NCI-H2107 (cell line): ENCODE measurements at places on chromosomes 16 and 17.

GRCh38 chr17:66431910-66432309, 129.5 kb downstream of the PRKCA start:
- DNase-seq = no peak

- DNase-seq = peak; percentile 41
These were observed 2.2 kb upstream of the RPL38 start for GRCh38 chr17:74201250-74201649.

DNA sequence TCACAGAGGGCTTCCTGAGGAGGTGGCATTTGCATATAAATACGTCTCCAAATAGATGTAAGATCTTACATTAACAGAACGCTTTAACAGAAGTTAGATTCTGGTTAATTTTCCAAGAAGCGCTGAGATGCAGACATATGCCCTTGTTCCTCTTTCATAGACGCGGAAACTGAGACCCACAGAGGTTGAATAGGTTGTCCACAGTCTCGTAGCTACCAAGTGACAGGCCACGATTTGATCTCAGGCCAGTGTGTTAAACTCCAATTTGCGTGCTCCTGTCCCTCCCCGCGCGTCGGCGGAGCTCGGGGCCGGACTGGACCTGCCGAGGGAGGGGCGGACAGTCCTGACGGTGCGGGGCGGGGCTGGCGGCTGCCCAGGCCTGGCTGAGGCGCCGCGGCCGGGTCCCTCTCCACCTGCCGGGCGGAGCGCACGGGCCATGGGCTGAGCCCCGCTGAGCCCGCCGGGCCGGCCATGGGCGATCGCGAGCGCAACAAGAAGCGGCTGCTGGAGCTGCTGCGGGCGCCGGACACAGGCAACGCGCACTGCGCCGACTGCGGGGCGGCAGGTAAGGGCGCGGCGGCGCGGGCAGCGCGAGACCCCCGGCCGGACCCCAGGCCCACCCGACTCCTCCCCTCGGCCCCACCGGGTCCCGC, at the start of gene ADAP2:
ADAP2 (plus strand) TSS at position 402 of the 653 bp plus-strand sequence; CDS start at position 472, 70 bp downstream.
- no peak for DNase-seq

- no peak for DNase-seq
These were observed 664.4 kb downstream of the CDH8 start for GRCh38 chr16:61371881-61372280.

- DNase-seq = no peak
These were observed 23.0 kb downstream of the RARA start for GRCh38 chr17:40331743-40332641.

DNA sequence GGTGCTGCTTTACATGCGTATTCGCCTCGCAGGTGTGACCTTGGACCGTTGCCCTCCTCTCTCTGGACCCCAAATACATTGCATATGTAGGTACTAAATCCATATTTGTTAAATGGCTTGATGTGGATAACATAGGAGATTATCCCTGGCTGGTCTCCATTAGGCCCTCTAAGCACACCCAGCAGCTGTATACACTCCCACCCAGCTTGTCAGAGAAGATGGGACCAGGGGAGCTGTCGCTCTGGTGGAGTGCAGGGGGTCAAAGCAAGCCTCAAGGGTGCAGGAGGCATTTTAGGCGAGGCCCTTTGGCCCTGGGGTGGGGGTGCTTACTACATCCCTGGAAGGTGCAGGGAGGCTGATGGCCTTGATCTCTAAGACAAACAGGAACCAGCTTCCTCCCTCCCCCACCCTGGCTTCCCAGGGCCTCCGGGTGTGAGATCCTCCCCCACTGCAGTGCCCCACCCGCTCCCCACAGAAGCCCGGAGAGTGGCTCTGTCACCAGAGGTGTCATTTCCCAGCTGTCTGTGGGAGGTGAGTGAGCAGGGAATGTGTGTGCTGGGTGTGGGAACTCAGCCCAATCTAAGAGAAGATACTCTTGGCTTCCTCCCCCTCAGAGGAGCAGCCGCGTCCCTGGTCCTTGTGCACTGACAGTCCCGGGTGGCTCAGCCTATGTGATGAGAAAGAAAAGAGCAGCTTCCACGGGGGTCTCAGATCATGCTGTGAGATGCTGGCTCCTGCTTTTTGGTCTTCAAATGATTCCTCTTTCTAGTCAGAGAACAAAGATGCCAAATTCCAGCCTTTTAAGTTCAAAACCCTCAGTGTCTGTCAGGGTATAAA, 1.4 kb upstream of the VAMP2 start:
- DNase-seq = no peak

GRCh38 chr16:75789237-75789636, 62.9 kb upstream of the CPHXL start:
- DNase-seq = peak; percentile 28

- DNase-seq = no peak
These were observed 5.0 kb downstream of the ABHD15 start for GRCh38 chr17:29561554-29562517.

DNA sequence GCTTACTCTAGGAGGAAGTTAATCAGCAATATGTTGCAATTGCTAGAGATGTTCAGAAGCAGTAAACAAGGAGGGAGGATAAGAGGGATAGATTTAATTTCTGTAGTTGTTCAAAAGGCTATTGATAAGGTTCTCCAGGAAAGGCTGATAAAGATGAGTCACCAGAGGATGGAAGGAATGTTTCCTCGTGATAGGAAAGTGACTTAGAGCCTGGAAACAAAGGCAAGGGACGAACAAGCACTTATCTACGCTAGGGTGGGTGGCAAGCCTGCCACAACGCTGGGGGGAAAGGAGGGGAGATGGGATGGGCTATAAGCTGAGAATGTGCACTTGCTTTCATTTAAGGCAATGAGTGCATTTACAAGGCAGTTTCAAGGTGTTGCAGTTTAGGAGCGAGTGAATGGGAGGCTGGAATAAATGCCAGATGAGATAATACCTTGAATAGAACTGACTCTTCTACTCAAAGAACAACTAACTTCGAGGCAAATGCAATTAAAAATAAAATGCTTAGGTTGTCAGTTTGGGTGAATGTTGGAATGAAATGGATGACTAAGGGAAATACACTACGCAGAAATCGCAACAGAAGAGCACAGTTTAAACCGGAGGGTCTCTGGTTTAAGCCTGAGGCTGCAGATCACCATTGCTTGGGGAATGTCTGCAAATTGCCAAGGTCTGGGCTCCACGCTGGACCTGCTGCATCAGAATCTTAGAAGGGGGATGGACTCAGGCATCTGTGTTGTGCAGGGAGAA, 76.0 kb upstream of the RBBP6 start:
- no peak for DNase-seq

- DNase-seq = no peak
These were observed 15.8 kb downstream of the PHLPP2 start for GRCh38 chr16:71708696-71709095.

- no peak for DNase-seq
These were observed 34.9 kb downstream of the GNAO1 start for GRCh38 chr16:56226187-56226586.

GRCh38 chr17:806781-807522, 24.8 kb downstream of the MRM3 start:
- no peak for DNase-seq

- no peak for DNase-seq
These were observed 68.2 kb downstream of the SREBF1 start for GRCh38 chr17:17768424-17769088.

- DNase-seq = no peak
These were observed 7.7 kb downstream of the USP6 start for GRCh38 chr17:5123343-5124124.

GRCh38 chr17:74445158-74445557, 13.3 kb downstream of the GPRC5C start:
- DNase-seq = no peak

GRCh38 chr17:13230350-13231264, 212.8 kb upstream of the ELAC2 start:
- no peak for DNase-seq

DNA sequence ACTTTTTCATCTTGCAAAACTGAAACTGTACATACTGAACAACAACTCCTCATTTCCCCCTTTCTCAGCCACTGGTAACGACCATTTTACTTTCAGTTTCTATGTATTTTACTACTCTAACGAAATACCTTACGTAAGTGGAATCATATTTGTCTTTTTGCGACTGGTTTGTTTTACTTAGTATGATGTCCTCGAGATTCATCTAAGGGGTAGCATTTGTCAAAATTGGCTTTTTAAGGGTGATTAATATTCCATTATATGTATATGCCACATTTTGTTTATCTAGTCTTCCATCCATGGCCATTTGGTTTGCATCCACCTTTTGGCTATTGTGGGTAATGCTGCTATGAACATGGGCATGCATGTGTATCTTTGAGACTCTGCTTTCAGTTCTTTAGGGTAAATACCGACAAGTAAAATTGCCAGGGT, 10.4 kb downstream of the KPNB1 start:
- DNase-seq = no peak

GRCh38 chr17:12618557-12618956, 47.1 kb upstream of the MYOCD start:
- no peak for DNase-seq

DNA sequence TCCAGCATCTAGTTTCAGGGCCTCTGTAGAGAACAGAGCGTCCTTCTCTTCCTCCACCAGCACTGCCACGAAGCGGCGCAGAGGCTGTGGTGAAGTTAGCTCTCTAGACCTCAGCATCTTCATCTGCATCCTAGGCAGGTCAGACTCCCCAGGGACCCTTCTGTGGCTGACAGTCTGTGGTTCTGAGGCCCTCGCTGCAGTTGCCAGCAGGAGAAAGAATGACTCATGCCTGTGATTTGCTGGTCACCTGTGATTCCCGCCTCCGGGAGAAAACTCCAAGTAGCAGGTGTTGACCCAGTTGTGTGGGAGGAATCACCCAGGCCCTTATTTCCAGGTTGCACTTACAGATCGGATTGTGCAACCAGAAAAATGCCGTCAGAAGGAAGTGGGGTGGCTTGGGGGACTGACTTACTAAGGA, 117.3 kb upstream of the CACNG5 start:
- peak; percentile 62 for DNase-seq

DNA sequence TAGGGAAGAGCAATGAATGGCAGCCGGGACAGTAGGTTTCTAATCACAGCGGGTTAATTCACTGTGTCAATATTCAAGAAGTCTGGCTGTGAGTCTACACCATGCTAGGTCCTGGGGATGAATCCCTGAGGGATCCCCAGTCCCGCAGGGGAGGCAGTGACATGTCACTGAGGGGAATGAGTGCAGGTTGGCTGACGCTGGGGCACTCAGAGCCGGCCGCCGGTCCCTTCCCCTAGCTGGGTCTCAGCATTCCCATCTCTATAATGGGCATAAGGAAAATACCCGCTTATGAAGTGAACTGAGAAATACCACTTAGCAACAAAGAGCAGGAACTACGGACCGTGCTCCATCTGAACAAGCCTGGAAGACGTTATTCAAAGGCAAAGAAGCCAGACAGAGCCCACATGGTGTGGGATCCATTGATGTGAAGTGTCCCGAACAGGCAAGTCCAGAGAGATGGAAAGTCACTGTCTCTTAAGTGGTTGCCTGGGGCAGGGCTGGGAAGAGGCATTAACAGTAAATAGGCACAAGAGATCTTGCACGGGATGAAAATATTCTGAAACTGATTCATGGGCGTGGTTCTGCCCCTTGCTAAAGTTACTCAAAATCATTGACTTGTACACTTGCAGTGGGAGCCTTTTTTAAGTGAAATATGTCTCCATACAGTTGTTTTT, 31.9 kb downstream of the PPL start:
- no peak for DNase-seq

- no peak for DNase-seq
These were observed 23.4 kb upstream of the SREBF1 start for GRCh38 chr17:17859909-17860765.

DNA sequence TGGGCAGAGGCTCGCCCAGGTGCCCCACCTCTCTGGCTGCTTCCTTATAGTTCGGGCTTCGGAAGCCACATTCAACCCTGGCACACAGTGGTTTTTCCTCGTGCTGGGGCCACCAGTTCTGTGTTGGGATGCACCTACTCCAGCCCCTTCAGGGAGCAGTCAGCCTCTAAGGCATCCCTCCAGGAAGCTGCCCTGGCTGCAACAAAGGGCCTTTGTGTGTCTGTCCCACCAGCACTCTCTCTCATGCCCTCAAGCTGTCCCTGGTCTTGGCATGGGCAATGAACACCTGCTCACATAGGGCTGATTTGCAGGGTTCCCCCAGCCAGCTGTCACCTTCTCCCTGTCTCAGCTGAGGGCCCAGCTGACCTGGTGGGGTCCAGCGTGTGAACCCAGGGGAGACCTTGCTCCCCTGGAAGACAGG, 754 bp upstream of the NOXO1 start:
- DNase-seq = no peak

DNA sequence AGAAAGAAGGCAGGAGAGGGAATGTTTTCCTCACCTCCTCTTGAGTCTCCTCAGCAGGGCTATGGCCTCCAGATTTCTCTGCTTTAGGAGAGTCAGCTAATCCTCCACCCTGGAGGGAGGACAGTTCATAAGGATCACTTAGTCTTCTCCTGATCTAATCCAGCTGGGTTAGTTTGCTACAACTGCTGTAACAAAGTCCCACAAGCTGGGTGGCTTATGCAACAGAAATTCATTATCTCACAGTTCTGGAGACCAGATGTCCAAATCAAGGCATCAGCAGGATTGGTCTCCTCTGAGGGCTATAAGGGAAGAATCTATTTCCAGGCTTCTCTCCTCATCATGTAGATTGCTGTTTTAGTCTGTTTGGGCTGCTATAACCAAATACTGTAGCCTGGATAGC, 40.6 kb upstream of the XYLT1 start:
- DNase-seq = no peak

- peak; percentile 63 for DNase-seq
These were observed 17.6 kb upstream of the SLC38A8 start for GRCh38 chr16:84059946-84060901.

DNA sequence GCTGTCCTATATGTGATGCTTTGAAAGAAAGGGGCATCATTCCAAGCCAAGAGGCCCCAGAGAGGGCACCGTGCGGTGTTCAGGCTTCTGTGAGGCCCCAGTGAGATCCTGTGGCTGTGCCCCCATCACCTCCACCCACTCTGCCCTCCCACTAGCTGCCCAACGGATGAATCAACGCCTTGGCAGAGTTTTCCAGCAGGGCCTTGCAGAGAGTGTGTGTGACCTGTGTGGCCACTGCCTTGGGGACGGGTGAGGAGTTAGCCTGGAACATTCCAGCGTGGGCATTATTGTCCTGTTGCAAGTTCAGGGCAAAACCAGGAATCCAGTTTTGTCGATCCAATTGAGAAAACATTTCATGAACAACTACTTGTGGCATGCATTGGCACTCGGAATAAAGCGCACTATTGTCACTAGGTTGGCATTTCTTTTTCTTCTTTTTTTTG, 53.7 kb downstream of the SF3B3 start:
- no peak for DNase-seq

DNA sequence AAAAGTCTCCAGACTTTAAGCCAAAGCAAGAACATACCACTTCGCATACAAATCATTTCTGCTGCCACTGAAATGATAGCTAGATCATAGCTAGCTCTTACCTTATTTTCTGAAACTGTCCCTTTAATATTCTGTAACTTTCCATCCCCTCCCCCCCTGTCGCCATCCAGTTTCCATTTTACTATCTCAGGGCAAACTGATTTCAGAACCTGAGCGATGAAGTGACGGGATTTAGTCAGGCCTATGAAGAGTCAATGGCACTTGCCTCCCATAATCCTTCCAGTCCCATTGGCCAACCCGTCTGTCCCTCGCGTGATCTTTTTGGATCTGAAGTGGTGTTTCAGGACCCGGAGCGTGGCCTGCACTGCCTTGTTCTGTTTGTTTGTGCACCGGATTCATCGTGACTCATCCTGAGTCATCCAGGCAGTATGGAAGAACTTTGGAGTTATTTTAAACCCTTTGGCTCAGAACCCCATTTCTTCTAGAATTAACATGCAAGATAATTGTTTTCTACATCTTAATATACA, 199.8 kb upstream of the CHMP6 start:
- no peak for DNase-seq
